Natural killer cell treated with Interleukin-12 subunit alpha and Interleukin-12 subunit beta and Interleukin-15 and Interleukin-18, amount 100 ng/mL, for 72 hours (primary cell): ENCODE measurements at places on chromosomes 3 and 15.

- peaks cover 51% of the 10 kb centered on the region for H3K4me1 ChIP-seq
- peak overlapping the region; percentile 21 for H3K27ac ChIP-seq
- DNase-seq: no peak
- peak overlapping the region; percentile 31 for H3K4me3 ChIP-seq
- H3K27me3 ChIP-seq: no peaks in the 10 kb centered on the region
These were observed 316.9 kb upstream of the ICE2 start for GRCh38 chr15:60795889-60796288.

GRCh38 chr15:48557335-48557734 lies 88.2 kb downstream of the FBN1 start:
- H3K27me3 ChIP-seq: no peaks in the 10 kb centered on the region
- H3K36me3 ChIP-seq: no peaks in the 10 kb centered on the region
- no peaks in the 10 kb centered on the region for H3K4me1 ChIP-seq
- no peak overlapping the region for H3K27ac ChIP-seq
- no peak overlapping the region for H3K4me3 ChIP-seq

- no peaks in the 10 kb centered on the region for H3K27me3 ChIP-seq
- H3K4me3 ChIP-seq: no peak overlapping the region
These were observed 54.5 kb downstream of the CHD2 start for GRCh38 chr15:92954578-92954977.

- DNase-seq: no peak
- no peak overlapping the region for H3K4me3 ChIP-seq
- H3K36me3 ChIP-seq: no peaks in the 10 kb centered on the region
- H3K27me3 ChIP-seq: peaks cover 14% of the 10 kb centered on the region
- H3K4me1 ChIP-seq: peaks cover 5% of the 10 kb centered on the region
- no peak overlapping the region for H3K27ac ChIP-seq
These were observed 6.8 kb downstream of the GCNT3 start for GRCh38 chr15:59618406-59618805.

DNA sequence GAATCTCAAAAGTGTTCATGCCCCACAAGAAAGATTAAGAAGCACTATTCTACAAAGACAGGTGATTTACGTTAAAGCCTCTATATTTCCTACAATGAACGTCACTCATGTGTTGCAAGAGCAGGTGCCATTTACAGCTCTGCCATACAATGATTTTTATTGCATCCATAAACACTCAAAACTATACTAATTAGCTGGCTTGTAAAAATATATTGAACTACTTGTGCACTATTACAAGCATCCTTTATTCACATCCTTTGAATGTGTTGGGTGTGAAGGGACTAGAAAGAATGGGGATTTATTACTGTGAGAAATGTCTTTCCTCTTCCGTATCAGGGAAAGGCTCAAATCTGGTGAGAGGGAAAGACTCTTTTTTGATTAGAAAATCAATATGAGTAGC lies 50.7 kb upstream of the C3orf49 start:
- H3K4me3 ChIP-seq: no peak overlapping the region
- no peaks in the 10 kb centered on the region for H3K27me3 ChIP-seq
- no peaks in the 10 kb centered on the region for H3K4me1 ChIP-seq
- no peaks in the 10 kb centered on the region for H3K36me3 ChIP-seq
- no peak for DNase-seq

DNA sequence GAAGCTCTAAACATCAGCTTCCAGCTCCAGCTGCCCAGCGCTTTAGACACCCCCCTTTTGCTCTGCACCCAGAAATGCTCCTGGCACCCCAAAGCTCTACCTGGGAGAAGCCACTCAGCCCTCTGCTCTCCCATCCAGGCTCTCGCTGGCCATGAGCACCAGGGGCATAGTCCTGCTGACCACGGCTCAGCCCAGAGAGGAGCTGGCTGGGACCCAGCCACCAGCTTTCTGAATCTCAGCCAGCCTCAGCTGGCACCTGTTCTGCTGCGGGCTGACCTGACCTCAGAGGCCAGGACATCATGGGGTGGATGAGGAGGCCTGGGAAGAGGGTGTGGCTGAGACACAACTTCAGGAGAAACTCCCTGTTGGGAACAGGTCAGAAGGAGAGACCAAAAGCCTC lies 8.6 kb downstream of the NTRK3 start:
- peaks cover 3% of the 10 kb centered on the region for H3K4me1 ChIP-seq
- no peaks in the 10 kb centered on the region for H3K36me3 ChIP-seq
- no peak overlapping the region for H3K27ac ChIP-seq
- DNase-seq: no peak

DNA sequence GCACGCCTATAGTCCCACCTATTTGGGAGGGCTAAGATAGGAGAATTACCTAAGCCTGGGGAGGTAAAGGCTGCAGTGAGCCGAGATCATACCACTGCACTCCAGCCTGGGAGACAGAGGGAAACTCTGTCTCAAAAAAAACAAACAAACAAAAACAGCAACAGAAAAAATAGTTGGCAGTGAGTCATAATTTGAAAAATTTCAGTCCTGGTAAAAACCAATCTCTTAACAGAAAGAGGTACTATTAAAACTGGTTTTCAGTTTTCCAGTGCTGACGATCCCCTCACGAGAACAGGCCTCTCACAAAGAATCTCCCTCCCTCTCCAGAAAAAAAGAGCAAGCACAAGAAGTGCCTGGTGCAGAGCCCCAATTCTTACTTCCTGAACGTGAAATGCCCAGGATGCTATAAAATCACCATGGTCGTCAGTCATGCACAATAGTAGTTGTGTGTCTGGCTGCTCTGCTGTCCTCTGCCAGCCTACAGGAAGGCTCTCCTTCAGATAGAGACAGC lies 22.8 kb upstream of the MAP4 start:
- peaks cover 22% of the 10 kb centered on the region for H3K4me1 ChIP-seq
- no peak for DNase-seq
- no peaks in the 10 kb centered on the region for H3K27me3 ChIP-seq
- H3K27ac ChIP-seq: no peak overlapping the region

DNA sequence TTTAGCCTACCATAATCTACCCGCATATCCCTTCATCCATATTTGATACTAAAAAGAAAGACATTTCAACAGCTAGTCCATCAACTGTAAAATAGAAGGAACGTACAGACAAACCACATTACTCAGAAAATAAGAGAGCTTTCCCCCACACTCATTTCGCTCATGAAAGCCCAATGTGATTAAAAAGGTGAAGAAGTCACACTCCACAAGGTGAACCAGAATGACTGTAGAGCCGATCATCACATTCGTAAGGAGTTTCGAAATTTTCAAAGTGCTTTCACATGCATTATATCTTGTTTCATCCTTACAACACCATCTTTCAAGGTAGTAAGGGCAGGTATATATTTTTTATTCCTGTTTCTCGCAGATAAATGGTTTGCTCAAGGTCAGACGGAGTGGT lies 225.3 kb downstream of the FOXP1 start:
- peak overlapping the region; percentile 40 for H3K4me3 ChIP-seq
- no peaks in the 10 kb centered on the region for H3K27me3 ChIP-seq
- H3K36me3 ChIP-seq: no peaks in the 10 kb centered on the region
- no peak for DNase-seq
- H3K4me1 ChIP-seq: peaks cover 19% of the 10 kb centered on the region
- H3K27ac ChIP-seq: peak overlapping the region; percentile 41

DNA sequence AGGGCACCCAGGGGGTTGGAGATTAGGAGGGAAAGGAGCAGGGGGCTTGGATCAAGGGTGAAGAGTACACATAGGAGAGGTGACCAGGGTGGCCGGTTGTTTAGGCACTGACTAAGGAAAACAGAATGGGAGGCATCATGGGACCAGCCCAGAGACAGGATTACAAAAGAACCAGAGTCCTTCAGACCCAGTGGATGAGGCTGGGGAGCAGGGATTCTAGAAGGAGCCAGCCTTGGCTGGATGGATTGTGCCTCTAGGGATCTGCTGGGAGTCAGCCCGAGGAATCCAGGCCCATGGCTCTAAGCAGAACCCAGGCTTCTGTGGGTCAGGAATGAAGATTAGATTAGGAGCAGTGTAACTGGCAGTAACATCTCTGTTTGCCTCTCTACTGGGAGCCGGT lies 98.6 kb downstream of the ARNT2 start:
- H3K4me3 ChIP-seq: no peak overlapping the region
- H3K27me3 ChIP-seq: peaks cover 10% of the 10 kb centered on the region
- H3K36me3 ChIP-seq: no peaks in the 10 kb centered on the region
- no peak for DNase-seq

DNA sequence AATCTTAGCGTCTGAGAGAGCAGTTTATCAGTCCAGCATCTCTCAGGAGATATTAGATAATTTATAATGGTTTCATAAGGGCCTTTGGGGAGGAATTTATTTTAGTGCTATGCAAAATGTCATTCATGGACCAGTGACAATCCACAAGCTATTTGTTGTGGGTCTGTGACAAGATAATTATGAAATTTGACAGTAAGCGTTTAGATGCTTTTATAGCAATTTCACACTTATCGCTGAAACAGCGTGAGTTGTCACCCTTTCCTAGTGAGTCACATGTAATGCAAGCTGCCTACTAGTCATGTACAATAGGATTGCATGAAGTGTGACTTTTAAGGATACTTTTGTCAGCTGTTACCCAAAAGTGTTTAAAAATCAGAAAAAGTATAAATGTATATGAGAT lies 315.6 kb upstream of the THBS1 start:
- H3K4me3 ChIP-seq: no peak overlapping the region
- peaks cover 6% of the 10 kb centered on the region for H3K4me1 ChIP-seq
- no peak overlapping the region for H3K27ac ChIP-seq
- H3K36me3 ChIP-seq: no peaks in the 10 kb centered on the region
- no peak for DNase-seq
